ENCODE measurements at places on chromosomes 7 and 10.

DNA sequence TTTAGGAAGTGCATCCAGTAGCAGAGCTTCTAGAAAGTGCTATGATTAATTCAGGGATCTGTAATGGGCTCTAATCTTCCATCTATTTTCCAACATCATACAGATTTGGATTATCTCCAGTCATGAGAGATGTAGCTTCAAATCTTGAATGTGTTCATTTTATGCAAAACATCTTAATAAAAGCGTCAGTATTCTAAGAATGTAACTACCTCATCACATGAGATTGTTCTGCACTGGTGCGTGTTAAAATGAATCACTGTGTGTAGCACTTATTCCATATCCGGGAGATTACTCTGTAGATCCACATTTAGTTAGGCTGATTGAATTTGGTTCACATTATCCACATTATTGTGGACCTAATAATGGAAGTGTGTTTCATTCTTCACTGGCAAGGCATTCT, 344.9 kb upstream of the CHRM2 start:
- no peak for DNase-seq

GRCh38 chr10:28940158-28940888, 263.0 kb downstream of the BAMBI start:
- no peak for DNase-seq

- no peak for DNase-seq
Measured at GRCh38 chr7:141847996-141848395, 6.7 kb upstream of the PRSS37 start.

DNA sequence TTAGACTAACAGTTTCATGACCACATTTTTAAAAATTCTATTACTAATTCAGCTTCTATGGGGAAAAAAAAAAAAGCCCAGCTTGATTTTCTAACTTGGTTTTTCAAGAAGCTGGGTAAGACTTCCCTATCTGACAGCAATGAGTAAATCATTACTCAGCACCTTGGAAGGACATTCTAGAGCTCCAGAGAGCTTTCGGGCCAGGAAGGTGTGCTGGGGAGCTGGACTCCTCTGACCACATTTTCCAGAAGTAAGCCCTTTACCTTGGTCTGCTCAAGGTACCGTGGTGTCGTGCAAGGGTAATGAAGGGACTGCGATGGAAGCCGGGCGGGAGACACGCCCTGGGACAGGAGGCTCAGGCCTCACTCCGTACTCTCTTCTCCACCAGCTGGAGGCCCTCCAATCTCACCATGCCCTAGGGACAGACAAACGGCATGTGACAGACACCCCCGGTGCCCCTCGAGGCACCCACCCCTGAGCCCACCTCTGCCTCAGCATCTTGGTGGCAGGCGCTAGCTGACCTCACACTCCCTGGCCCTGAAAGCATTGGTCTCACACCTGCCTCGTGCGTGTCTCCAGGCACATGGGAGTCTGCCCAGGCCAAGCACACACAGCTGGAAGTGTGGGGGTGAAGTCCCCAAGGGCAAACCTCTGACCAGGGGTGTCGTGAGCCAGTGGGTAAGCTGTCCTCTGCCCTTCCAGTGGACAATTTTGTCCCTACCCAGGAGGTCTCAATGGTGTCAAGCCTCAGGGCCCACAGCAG, 152.1 kb downstream of the OAT start:
- DNase-seq, result no peak

DNA sequence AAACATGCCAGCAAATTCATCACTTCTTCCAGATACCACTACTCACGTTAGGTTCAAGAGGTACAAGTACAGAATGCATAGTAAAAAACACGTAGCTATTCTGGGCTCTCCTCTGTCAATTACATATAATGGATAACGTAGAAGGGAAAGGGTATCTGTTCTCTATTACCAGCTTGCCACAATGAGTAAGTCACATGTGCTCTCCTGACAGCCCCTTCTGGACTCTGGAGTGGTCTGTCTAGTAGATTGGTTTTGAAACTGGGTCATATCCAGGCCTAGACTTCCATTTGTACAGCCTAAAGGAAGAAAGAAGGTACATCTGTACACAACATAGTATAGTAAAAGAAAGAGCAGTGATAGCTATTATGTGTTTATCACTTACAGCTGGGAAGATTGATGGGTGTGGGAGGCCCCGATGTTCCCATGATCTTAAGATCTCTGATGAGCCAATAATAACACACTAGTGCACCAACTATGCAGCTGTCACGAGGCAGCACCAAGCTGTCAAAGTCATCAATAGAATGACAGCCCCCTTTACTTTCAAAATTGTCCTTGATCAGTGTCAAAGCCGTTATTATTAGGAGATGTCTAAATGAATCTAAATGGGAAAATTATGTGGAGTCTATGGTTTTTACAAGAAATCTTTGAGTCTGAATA, 161.9 kb upstream of the AGK start:
- DNase-seq, result peak; percentile 40
